Metanephros (tissue), 2 donors: ENCODE measurements at places on chromosomes 2 and 18. TPM values are rescaled to one million over a fixed set of nuclear protein-coding genes. Genes with fewer than 3 reads are reported as not detected.

CNDP2 gene
- total RNA-seq, result 163 TPM

LIPG gene
- 32.1 TPM for total RNA-seq

MRPL19 gene
- total RNA-seq, result 71.9 TPM

POTEC gene
- not detected for total RNA-seq

DSC3 gene
- total RNA-seq, result 1.6 TPM

RELCH gene
- total RNA-seq, result 43.2 TPM

HOXD13 gene
- 0.06 TPM for total RNA-seq

NMUR1 gene
- 1.3 TPM for total RNA-seq

NFATC1 gene
- 13.8 TPM for total RNA-seq

ARHGAP28 gene
- 56.5 TPM for total RNA-seq
